Activated naive CD4-positive, alpha-beta T cell treated with anti-CD3 and anti-CD28 coated beads, Interleukin-2, amount 50 U/mL, for 72 hours (primary cell): ENCODE measurements at places on chromosomes 11 and 22.
A peak's percentile ranks its signal among the peaks of the same experiment; 100 is the strongest.

DNA sequence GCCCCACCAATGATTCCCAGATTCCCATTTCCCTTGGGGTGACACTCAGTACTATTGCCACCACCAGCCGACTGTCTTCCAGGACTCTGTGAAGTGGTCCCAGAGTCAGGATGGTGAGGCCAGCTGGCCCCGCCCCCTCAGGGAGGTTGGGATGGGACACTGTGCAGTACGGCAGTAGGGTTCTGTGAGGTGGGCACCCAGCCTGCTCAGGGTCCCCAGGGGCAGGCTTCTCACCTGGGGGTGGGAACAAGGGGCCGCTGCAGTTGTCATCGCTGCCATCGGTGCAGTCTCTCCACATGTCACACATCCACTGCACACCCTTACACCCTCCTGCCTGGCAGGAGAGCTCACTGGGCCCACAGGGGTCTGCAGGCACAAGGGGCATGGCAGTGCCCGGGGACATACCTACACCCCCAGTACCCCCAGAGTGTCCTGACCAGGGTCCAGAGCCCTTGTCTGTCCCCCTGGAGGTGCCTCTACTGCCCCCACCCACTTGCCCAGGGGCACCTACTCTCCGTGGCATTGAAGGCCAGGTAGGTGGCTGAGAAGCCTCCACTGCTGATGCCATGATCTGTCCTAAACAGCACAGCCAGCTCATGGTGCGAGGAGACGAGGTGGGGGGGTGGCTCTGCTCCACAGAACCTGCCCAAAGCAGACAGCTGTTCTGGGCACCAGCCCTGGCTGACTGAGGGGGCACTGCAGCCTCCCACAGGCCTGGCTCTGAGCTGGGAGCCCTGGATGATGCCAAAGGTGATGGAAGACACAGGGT is 1.9 kb upstream of the C1QTNF5 start:
- no peak for DNase-seq

- DNase-seq, result no peak
Measured at GRCh38 chr11:2561696-2562581, 117.1 kb downstream of the KCNQ1 start.

- no peak for DNase-seq
Measured at GRCh38 chr22:40345271-40345670, 1.0 kb upstream of the ADSL start.

- no peak for DNase-seq
Measured at GRCh38 chr22:27212617-27213177, 555.3 kb downstream of the MIAT start.

DNA sequence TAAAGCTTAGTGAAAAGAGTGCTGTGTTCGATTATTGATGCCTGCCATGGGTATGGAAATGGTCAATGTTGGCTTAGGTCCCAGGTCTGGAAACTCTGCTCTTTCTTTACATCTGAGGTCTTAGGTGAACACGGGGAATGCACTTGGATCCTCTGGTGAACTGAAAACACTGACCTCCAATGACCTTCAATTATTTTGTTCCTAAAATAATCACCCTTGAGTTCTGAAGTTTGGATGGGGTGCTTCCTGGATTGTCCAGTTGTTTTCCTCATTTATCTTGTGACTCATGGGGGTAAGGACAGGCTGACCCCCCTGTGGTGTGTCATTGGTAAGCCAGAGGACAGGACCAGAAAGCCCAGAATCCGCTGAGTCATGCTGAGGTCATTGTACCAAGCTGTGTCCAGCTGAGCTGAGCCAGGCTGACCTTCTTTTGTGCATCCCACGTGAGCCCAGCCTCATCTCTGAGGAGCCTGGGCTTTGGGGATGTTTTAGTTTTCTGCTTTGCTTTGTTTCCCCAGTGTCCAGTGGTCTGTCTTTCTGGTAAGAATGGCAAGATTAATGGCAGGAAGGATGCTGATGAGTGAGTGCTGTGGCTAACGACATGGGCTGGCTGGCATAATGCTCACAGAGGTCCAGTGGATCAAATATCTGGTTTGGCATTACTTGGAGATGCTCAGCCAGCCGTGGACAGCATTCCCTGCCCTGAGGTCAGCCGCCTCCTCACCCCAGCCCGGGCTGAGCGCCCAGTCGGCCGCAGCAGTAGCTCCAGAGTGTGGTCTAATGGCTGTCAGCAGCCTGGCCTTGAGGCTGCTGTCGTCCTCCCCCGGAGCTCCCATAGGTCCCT is 35.6 kb downstream of the AMPD3 start:
- no peak for DNase-seq

- no peak for DNase-seq
Measured at GRCh38 chr11:45324459-45324858, 38.3 kb upstream of the SYT13 start.

DNA sequence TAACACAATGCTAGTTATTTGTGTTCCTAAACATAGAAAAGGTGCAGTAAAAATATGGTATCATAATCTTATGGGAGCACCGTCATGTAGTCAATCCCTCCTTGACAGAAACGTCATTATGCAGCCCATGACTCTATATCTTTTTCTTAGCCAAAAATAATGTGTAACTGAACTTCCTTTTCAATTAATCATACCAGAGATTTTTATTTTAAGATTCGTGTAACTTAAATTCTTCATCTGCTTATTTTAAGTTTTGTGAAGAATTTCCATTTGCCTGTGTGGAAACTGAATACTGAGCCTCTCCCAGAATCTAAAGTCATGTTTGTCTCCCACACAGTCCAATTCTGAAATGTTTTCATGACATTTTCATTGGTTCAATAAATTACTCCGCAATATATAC is 699.1 kb downstream of the KCNA4 start:
- no peak for DNase-seq

- no peak for DNase-seq
Measured at GRCh38 chr11:72100462-72100861, 2.6 kb downstream of the LAMTOR1 start.

DNA sequence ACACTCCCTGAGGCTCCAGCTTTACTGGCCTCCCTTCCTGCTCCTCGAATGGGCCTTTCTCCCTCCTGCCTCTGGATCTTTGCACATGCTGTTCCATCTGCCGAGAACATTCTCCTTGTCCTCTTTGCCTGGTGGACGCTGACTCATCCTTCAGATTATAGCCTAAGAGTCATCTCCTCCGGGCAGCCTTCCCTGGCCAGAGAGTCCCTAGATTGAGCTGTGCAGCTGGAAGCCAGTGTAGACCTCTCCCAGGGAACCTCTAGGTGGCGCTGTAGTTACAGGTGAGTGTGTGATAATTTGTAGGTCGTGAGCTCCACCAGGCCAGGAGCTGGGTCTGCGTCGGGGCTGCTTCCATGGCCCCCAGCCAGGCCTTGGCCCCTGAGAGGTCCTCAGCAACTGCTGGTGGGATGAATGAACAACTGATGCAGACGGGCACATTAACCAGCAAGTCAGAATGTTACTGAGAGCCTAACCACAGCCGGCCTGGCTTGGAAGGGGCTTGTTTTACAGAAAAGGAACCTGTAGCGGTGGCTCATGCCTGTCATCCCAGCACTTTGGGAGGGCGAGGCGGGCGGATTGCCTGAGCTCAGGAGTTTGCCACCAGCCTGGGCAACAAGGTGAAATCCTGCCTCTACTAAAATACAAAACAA is 8.7 kb downstream of the PNPLA5 start:
- peak; percentile 55 for DNase-seq

DNA sequence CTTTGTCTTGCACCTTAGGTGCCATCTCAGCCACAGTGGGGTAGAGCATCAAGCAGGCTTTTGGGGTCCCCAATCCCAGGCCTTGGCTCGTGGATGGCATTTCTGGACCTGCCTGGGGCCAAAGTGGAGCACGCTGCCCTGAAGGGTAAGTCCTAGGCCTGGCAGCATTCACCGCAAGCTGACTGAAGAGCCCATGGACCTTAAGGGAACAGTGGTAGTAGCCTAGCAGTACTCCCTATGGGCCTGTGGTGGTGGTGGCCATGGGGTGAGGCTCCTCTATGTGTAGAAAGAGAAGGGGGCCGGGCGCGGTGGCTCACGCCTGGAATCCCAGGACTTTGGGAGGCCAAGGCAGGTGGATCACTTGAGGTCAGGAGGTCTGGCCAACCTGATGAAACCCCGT is 36.9 kb downstream of the PIWIL3 start:
- DNase-seq, result no peak

- DNase-seq, result no peak
Measured at GRCh38 chr11:3086671-3087150, 29.5 kb upstream of the CARS1 start.

DNA sequence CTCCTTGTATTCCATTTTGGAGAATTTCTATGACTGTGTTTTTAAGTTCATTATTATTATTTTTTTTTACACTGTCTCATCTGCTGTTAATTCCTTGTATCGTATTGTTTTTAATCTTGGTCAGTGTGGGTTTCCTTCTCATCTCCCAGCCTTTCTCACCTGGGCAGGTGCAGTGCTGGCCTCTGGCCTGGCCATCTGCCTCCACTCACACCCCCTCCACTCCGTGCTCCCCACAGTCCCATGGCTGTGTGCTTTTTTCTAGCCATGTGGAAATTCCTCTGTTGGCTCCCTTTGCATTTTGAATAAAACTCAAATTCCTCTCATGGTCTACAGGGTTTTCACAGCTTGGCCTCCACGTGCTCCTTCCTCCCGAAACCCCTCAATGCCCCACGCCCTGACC is 50.3 kb upstream of the LINC01488 start:
- DNase-seq, result no peak

DNA sequence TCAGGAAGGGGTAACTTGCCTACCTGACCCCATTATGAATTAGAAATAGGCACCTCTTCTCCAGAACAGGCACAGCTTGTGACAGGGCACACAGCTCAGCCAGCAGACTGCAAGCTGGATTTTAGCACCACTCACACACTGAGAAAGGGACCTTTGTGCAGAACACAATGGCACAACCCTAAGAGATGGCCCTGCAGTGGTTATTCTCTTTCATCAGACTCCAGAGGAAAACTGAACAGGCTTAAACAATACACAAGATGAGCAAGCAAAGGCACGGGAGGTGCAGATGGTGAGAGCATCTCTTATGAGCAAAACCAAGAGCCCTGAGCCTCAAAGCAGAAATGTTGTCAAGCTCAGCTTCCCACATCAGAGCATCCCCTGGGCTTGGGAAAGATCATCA is 93.8 kb upstream of the LRRC55 start:
- DNase-seq, result no peak

DNA sequence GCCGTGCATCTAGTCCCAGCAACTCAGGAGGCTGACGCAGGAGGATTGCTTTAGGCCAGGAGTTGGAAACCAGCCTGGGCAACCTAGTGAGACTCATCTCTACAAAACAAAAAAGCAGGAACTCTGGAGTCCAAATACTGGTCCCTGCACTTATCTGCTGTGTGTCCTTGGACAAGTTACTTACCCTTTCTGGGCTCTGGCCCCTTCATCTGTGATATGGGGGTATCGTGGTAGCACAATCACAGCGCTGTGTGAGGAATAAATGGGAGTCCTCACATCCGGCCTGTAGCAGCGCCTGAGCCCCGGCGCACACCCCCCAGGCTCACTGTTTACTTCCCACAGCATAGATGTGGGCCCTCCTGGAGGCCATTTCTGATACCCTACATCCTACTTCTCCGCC is 44.2 kb upstream of the MYH9 start:
- no peak for DNase-seq
